Common myeloid progenitor, CD34-positive (primary cell): ENCODE measurements at places on chromosomes 11 and 22.

DNA sequence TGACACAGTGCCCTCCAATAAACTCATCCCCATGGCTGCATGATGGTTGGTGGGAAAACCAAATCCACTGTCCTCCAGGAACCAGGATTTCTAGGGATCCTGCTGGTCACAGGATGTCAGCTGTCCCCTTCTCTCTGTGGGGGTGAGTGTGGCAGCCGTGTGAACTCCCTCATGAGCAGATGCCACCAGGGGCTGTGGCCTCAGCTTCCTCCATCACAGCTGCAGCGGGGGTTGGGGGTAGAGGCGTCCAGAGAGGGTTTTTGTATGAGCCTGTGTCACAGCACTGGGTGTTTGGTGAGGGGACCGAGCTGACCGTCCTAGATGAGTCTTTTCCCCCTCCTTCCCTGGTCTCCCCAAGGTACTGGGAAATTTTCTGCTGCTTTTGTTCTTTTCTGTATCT, 26.4 kb downstream of the IGLL5 start:
- peak; percentile 38 for DNase-seq

- peak; percentile 93 for DNase-seq
Observed at GRCh38 chr11:118012083-118012669, 26.0 kb downstream of the IL10RA start.

DNA sequence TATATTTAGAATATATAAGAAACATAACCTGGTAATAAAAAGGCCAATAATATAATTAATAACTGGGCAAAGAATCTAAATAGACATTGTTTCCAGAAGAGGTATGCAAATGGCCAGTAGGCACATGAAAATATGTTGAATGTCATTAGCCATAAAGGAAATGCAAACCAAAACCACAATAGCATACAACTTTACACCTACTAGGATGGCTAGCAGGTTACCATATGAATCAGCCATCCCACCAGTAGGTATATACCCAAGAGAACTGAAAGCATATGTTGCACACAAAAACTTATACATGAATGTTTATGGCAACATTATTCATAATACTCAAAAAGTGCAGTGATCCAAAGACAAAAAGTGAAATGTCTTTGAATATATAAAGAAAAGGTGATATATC, 2.7 kb upstream of the OR2D2 start:
- DNase-seq, result no peak

DNA sequence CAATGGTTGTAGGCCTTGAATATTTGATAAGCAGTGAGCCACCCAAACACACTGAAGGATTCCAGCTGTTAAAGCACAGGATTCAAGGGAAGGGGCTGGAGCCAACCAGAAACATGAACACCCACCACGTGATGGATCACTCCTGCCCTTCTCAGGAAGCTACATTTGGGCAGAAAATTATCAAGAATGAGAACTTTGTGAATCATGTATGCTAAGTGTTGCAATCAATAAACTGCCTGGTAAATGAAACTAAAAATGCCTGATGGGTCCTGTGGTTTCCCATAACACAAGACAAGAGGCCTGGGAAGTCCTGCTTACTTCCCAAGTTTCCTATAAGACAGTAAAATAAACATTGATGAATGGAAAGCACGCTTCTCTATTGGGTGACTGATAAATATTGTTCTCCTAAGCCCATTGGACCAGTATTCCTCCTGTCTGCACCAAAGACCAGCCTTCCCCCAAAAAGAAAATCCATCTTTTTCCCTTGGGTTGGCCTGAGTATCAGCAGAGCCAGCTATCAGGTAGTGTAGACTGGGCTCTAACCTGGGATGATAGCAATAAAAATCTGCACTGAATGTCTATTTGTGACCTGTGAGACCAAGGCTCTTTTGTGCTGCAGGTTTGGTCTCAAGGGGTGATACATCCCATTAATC, 98.4 kb downstream of the CCDC83 start:
- no peak for DNase-seq

DNA sequence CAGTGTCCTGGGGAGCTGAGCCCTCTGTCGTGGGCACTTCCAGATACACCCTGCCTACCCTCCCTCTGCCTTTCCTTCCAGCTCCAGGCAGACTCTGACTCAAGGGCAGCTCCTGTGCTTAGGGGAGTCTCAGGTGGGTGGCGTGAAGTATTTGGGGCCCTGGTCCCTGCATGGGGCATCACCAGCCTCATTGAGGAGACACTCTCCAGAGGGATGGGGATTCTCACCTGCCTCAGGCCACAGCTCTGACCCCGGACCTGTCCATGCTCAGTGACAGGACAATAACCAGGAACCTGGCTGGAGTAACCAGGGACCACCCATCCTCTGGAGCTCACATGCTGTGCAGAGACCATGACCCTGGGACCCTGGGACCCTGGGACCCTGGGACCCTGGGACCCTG, 41.2 kb downstream of the GGTLC2 start:
- no peak for DNase-seq

- peak; percentile 54 for DNase-seq
Observed at GRCh38 chr11:63951779-63952536, 13.2 kb downstream of the NAA40 start.

DNA sequence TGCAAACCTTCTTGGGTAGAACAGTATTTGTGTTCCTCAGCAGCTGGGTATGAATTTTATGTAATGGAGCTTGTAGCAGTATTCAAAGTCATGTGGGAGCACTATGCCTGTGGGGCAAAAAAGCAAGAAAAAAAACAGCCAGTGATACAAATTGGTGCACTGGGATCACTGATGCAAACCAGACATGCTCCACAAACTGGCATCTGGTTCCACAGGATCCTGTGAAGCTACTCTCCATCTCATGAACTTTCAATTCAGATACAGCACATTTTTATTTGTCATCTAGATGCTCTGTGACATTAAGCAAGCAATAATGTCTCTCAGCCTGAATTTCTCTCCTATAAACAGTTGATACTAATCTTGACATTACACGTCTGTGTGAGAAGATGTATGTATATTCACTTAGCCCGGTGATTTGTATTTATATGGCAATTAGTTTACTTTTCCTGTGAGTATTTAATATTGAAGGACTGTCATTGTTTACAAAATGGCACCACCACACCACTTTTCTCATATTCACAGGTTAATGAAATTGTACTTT, 208.5 kb upstream of the GRIA4 start:
- no peak for DNase-seq

DNA sequence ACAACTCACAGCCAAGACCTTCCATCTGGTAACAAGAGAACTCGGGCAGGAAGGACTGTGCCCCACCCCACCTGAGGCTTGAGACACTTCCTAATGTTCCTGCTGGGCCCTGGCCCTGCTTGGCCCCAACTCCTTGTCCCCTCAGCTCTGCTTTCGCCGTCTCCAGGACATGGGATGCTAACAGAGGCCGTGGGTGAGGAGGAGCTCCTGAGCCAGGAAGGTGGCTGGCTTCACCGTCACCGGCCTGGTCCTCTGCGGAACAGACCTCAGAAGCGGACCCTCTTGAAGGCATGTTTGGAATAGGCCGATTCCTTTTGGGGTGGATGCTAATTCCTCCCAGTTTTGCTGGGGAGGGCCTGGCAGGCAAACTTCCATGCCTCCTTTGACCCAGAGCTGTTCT, 154.3 kb downstream of the CACNA1I start:
- DNase-seq, result no peak

- DNase-seq, result no peak
Observed at GRCh38 chr11:123429336-123429735, 733 bp upstream of the GRAMD1B start.

DNA sequence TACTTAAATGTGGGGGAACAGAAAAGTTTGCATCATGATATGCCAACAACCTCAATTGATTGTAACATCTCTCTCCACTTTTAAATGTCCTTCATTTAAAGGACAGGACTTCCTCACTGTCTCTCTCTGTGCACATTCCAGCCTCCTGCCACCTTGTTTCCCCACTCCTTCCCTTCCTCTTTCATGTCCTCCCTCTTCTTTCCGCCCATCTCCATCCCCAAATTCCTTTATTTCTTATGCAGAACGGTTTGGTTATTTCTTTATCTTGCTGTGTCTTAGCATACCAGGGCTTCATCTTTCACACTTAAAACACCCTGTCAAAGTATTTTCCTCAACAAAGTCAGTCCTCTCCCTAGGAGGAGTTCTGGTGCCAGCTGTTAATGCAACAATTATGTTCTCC, 293.8 kb downstream of the NXPE2 start:
- no peak for DNase-seq

GRCh38 chr11:78220218-78221157, 31.8 kb downstream of the USP35 start:
- DNase-seq, result no peak

DNA sequence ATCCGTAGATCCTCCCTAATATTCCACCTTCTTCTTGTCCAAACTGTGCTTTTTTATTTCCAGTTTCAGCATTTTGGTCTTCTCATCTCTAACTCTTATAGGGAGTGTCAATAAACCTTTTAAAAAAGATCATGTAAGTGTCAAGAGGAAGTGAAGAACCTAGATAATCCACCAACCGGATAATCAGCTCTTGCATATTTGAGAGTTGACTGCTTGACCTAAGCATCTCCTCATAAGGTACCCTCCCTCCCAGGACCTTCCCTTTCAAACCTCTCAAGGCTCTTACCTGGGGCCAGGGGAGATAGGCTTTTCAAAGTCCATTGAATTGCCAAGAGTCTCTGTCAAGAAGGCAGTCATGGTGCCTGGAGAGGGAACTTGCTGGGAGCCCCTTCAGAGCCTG, 691 bp upstream of the EHF start:
- no peak for DNase-seq
